ENCODE measurements at places on chromosomes 6 and 20.

DNA sequence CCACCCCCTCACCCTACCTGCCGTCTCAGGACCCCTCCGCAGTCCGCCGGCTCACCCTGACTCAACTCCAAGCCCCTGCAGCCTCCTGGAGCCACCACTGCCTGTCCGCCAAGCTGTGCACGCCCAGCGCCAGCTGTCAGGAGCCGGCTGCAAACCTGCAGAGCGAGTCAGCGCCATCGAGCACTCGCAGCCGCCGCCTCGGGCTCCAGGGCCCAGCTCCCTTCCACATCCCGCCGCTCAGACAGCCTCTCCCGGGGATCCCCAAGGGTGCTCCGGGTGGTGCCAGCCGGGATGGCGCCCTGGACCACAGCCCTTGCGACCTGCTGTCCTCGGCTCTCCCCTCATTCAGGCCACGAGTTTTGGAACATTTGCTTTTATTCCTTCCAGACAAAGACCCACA, 4.3 kb downstream of the TNNC2 start:
- DNase-seq = peak; percentile 70

- no peak for DNase-seq
These were observed 4.7 kb upstream of the ENPP5 start for GRCh38 chr6:46175446-46175845.

GRCh38 chr20:56443654-56444540, 24.5 kb upstream of the RTF2 start:
- DNase-seq = no peak

GRCh38 chr6:111478749-111479148, 4.3 kb downstream of the REV3L start:
- DNase-seq = peak; percentile 59

GRCh38 chr20:15079594-15080340, 742.4 kb upstream of the FLRT3 start:
- no peak for DNase-seq

GRCh38 chr6:153058909-153059308, 56.4 kb upstream of the MTRF1L start:
- DNase-seq = no peak

DNA sequence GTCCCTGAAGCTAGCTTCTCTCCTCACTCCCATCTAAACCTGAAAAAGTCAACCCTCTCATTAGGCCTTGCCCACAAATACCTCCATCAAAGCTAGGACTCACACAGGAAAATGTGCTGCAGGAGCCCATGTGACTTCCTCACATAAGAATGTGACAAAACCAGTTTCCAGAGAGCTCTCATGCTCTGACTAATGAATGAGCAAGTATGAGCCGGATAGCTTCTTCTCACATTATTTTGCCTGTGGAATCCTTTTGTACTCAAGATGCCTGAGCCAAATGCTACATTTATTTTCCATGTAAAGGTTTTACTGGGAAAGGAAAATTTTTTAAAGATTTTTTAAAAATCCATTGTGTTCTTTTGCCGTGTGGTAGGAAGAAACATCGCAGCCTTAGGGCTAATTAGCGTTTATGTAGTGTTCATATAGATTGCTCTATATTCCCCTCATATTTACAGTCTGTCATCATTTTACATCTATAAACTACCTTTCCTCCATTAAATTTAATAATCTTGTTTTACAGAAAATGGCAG, 68.6 kb upstream of the CCN6 start:
- no peak for DNase-seq

GRCh38 chr20:32535316-32535952, 49.7 kb downstream of the NOL4L start:
- no peak for DNase-seq
